Stimulated activated CD4-positive, alpha-beta T cell treated with anti-CD3 and anti-CD28 coated beads, Interleukin-1b, Interleukin-23, amount 100 ng/mL, for 4 hours (primary cell): ENCODE measurements at places on chromosomes 7 and 10.

DNA sequence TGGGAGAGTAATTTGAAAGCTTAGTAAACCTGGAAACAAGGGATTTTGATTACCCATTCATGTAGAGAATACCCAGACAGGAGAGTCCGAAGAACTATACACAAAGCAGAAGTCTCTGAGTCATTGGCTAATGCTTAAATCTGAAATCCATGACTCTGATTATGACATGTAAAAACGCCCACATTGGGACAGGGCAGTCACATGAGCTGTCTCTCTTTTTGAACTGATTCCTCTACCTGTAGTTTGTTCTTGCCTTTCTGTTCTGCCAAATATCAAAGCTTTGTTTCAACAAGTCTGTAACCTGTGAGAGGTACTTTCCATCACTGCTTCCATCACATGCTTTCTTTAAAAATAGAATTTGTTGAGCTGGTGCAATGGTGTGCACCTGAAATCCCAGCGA is 4.3 kb upstream of the GPNMB start:
- no peak for DNase-seq

DNA sequence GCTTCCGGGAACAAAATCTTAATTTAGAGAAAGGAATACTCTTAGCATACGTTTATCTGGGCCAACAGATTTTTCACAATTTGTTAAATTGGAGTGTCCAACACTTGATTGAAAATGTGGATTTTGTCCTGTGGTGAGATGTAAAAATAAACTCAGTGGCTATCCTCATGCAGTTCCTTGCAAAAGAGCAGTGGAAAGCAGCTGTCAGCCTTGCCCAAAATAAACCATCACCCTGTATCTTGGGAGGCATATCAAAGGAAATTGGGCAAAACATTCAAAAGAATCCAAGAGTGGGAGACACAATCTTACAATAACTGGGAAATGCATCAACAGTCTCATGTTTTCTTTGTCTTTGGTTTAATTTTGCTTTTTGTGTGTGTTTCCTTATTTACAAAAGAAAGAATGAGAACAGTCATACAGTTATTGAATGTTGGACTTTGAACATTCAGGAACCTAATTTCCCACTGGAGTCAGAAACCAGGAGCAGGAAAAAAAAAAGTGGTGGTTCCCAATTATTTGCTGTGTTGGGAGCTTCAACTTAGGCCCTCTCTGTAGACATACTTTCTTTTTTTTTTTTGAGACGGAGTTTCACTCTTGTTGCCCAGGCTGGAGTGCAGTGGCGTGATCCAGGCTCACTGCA is 44.4 kb upstream of the DGKI start:
- no peak for DNase-seq

DNA sequence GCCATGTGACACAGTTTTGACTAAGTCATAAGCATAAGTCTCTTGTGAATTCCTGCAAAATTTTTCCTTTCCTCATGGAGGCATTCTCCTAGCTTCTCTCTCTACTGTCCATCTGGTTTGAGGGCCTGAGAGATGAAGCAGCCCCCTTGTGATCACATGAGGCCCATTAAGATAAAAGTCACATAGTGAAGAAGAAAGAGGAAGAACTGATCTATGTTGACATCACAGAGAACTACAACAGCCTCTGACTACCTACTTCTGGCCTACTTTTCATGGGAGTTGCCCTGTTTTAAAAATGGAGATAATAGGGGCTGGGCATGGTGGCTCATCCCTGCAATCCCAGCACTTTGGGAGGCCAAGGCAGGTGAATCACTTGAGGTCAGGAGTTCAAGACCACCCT is 50.4 kb downstream of the TFEC start:
- no peak for DNase-seq

DNA sequence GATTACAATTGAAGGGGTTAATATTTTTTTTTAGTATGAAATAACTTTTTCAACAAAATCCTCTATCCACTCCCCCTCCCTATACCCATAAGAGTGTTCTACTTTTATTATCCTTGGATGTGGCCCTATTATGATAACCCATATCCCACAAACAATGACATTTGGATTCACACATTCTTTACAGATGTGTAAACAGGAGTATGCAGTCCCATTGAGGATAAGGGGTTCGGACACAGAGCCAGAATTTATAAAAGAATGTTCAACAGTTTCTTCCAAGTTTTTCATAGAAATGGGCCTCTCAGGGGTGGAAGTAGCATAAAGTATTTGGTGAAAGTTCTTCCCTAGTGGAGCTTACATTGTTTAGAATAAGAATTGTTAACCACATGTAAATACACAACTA is 16.1 kb upstream of the PCLO start:
- DNase-seq: no peak

GRCh38 chr10:112282086-112282485 is 1.1 kb upstream of the TECTB start:
- DNase-seq: no peak

DNA sequence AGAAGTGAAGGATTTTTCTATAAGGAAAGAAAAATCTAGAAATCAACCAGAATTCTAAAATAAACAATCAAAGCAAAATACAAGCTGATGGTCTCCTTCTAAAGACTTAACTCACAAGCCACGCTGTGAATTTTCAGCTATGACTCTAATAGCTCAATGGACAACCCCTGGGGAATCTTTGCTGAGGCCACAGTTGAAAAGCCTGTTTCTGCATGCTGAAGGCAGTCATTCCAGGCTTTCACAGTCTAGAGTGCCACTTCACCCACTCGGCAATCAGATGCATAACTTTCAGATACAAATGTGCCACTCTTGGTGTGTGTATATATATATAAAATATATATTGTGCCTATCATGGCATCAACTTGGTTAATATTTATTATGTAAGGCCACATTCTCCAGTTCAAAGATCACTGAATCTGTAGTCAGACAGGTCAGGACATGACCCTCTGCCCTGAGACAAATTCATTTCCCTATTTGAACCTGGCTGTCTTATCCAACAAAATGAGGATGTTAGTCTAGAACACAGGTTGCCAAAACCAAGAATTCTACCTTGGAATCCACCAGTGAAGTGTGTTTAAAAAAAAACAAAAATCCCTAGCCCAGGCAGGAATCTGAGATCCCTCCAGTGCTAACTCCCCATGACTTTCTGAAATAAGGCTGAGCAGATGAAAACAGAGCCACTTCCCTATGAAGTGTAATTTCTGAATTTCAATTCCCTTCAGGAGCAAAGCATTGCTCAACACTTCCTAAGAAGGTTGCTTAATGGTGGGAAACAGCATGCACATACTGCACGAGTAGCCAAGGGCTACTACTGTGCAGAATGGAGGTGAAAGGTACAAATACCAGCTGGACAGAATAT is 9.9 kb downstream of the LIPA start:
- no peak for DNase-seq

DNA sequence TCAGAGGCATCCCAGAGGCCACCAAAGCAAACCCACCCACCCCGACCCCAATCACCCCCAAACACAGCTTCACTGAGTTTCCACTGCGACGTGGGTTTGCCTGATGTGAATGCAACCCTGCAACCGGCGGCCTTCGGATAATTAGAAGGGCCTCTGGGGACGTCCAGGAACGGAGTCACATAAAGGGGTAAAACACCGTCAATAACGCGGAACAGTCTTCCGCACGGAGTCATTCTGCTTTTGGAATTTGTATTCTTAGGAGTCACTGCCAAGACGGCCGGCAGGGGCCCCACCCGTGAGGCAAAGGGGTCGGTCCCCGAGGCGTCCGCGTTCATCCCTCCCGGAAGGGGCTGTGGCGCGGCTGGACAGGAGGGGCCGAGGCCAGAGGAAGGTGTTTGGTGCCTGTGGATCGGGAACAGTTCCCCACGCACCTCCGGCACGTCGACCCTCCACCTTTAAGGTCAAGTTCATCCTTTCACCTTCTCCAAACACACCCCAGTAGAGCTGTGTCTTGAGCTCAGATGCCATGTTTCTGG is 36.7 kb upstream of the PDGFA start:
- no peak for DNase-seq

- DNase-seq: no peak
Measured at GRCh38 chr10:21021843-21022594, 124.9 kb upstream of the NEBL start.

- DNase-seq: no peak
Measured at GRCh38 chr10:102403115-102403514, 7.6 kb downstream of the NFKB2 start.
